ENCODE measurements at places on chromosomes 2 and 18.

DNA sequence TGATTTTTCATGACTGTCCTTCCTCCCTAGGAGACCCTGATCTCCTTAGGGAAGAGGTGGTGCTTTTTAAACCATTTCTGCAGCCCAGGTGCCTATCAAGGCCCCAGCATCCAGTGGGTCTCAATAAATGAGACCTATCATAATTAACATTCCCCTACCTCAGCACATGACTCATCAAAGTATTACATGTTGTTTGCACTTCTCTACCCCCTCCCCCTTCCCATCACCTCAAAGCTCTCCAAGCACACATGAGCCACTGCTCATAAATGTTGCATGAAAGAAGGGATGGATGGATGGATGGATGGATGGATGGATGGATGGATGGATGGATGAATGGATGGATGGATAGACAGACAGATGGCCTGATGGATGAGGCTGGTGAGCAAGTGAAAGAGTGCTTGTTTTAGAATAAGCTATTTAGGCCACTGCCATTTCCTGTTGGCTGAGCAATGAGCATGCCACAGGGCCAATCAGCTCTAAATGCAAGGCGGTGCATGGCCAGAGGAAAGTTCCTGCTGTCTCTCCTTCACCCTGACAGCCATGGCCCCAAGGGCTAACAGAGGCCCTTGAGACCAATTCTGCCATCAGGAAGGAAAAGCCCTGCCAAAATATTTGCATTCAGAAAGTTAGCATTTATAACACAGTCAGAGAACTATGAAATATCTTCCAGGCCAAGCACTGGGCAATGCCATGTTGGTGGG is 20.9 kb upstream of the STEAP3 start:
- no peak for DNase-seq

- no peak for DNase-seq
Measured at GRCh38 chr2:231394211-231395141, 1.0 kb upstream of the B3GNT7 start.

GRCh38 chr18:31857526-31858106 is 85.3 kb downstream of the TRAPPC8 start:
- no peak for DNase-seq

DNA sequence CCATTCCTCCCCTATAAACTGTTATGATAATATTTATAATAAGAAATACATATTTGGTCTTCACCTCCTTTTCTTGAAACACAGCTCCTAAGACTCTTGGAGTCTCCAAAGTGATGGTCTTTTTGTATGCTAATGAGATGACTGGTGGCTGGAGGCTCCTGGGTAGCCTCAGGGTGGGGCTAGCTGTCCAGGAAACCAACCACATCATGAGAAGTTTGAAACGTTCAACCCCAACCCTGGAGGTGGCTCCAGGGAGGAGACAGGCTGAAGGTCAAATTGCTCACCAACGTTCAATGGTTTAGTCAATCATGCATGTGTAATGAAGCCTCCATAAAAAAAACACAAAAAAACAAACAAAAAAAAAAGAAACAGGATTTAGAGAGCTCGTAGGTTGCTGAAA is 298.7 kb upstream of the MGAT5 start:
- DNase-seq = no peak

GRCh38 chr18:23380001-23380550 is 73.0 kb upstream of the RIOK3 start:
- DNase-seq = no peak

DNA sequence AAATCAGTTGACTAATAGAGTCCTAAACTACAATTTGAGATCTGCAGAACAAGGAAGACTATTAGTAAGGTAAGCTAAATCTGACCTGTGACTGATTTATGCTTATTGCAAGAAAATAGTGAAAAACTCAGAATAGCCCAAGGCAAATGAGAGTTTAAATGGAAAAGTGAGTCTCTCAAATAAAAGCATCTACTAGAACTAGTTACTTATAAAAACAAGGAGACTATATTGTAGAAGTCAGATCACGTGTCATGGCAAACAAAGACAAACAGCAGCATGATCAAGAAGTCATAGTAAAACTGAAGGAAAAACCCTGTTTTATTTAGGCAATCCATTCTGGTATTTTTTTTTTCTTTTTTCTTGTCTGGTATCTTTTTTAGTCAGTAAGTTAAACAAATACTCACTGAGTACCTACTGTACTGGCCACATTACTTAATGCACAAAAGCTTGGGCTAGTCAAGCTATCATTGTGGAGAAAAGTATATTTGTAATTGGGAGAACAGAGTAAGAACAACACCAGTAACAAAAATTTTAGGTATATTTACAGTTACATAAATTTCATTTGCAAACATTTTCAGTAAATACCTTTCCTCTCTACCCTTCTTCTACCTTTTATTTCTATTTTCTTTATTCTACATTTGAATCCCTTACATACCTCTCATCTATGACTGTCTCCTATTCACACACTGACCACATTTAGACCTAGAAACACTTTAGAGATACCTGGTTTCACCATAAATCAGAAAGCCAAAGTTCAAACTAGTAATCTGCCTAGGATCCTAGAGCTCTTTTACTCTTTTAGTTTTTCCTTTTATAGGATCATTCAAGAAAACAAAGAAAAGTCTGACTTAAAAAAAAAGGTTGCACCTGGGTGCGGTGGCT is 23.7 kb downstream of the CCDC88A start:
- no peak for DNase-seq

DNA sequence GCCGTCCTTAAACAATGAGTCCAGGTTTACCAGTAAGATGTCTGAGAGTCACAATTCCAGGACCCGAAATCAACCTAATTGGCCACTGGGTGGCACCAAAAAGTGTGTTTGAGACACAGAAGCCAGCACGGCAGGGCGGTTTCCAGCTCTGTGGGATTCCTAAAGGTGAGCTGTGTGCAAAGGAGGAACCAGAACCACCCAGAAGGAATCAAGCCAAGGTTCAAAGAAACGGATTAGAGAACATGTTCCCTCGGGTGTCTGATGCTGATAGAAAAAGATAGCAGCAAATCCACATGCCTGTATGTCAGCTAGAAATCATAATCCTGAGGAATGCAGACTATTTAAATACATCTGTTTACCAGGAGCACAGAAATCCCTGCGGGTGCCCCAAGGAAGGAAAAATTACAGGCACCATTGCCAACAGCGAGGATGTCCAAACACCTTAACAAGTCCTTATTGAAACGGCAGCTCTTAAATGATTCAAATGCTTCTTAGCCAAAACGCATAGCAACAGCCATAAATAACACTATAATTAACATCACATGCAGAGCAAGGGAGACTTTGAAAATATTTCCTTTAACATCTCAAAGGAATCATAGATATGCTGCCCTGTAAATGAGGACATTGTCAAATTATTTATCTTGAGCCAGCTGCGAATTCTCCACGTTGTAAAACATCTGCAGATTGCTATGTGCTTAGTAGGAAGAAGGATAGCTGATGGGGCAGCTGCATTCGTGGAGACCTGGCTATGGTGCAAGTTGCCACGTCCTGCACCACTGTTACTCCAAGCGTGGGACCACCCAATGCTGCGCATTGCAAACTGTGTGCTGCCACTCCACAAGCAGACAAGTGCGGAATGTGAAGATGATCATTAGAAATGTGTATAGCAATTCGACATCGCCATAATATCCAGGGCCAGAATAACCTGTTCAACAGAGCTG is 318.7 kb upstream of the NCKAP5 start:
- DNase-seq = peak; percentile 10

DNA sequence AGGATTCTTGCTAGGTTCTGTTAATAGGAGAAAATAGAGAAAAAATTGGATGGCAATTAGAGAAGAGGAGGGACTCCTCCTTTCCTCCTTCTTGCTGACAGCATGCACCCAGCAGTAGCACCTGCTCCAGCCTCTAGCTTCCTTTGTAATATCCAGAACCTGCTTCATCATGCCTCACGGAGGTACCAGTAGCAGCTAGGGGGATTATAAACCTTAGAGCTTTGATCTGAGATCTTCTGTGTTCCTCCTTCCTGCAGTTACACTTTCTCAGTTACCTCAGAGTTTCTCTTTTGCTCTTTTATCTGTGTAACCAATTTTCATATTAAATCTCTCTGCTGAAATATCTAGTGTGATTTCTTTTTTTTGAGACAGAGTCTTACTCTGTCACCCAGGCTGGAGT is 16.6 kb downstream of the DPP4 start:
- no peak for DNase-seq

- no peak for DNase-seq
Measured at GRCh38 chr2:107428781-107429180, 397.9 kb upstream of the RGPD4 start.

- DNase-seq = no peak
Measured at GRCh38 chr2:233460726-233461441, 105.7 kb downstream of the USP40 start.

DNA sequence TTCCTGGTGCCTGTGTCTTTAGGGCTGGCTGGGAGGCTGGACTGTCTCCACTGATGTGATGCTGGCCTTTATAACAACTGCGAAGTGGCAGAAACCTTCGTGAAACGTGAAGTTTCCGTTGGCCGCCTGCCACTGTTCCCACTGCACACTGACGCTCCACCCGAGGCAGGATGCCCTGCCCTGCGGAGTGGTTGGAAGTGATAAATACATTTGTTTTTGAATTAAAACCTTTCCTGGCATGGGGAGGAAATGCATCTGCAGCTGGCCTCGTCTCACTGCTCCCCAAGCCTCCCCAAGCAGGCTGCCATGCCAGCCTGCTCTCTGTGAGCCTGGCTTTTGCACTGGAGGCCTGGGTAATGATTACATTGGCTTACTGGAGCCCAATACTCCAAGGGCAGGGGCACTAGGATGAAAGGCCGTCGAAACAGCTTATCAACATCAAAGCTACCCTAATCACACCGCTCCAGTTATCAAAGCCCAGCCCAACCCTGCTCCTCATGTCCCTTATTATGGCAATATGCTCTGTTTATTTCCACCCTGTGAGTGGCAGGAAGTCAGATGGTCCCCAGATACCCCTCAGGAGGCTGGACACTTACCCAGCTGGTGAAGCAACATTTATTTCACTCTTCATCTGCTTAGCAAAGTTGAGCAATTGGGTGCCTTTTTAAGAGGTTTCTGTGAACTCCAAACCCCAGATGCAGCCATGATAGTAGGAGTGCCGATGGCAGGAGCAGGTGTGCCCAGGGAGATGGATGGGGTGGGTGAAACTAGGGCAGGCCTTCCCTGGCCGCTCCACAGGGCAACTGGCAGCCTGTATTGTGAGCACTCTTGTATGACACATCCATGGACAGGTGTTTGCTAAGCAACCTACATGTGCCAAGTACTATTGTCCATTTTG is 97.4 kb upstream of the ITGA6 start:
- no peak for DNase-seq

GRCh38 chr2:171482877-171483276 is 39.4 kb upstream of the CYBRD1 start:
- no peak for DNase-seq

DNA sequence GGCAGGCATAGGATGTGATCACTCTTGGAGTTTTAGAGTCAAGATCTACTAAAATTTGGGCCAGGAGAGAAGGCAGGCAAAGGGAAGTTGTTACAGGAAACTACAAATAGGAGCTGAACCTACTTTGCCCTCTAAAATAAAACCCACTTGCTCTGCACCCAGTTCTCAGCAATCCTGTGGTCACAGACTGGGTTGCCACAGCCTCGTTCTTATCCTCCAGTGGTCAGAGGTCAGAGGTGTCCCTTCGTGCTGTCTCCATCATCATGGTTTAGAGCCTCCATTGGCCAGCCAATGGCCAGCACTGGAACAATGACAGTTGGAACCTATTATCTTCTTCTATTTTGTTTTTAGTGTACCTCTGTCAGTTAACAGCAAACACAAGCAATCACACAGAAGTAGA is 90.7 kb upstream of the TNP1 start:
- DNase-seq = no peak

GRCh38 chr2:221999166-221999565 is 299.6 kb downstream of the PAX3 start:
- no peak for DNase-seq

GRCh38 chr2:20443276-20443920 is 3.5 kb upstream of the RHOB start:
- no peak for DNase-seq

- DNase-seq = no peak
Measured at GRCh38 chr2:34332813-34333212, 733.7 kb upstream of the FAM98A start.

DNA sequence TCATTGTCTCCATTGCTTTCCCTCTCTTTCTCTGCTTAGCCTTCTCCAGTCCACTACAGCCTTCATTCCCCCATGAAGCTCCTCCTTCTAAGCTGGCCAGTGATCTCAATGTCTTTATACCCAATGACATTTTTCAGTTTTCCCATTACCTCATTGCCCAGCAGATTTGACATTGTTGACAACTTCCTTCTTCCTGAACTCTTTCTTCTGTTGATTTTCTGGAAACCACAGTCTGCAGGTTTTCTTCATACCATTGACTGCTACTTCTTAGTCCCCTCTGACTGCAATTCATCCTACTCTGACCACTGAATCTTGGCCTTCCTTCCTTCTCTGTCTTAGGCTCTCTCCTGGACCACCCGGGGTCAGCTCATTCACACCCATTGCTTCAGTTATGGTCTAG is 22.9 kb upstream of the SPP2 start:
- DNase-seq = no peak

- no peak for DNase-seq
Measured at GRCh38 chr2:25078170-25079049, 36.5 kb downstream of the EFR3B start.

- DNase-seq = no peak
Measured at GRCh38 chr18:58669731-58670378, 1.4 kb upstream of the MALT1 start.

GRCh38 chr2:111642586-111643327 is 241.2 kb downstream of the ANAPC1 start:
- DNase-seq = no peak

- DNase-seq = no peak
Measured at GRCh38 chr18:23033056-23033455, 99.9 kb downstream of the RBBP8 start.

DNA sequence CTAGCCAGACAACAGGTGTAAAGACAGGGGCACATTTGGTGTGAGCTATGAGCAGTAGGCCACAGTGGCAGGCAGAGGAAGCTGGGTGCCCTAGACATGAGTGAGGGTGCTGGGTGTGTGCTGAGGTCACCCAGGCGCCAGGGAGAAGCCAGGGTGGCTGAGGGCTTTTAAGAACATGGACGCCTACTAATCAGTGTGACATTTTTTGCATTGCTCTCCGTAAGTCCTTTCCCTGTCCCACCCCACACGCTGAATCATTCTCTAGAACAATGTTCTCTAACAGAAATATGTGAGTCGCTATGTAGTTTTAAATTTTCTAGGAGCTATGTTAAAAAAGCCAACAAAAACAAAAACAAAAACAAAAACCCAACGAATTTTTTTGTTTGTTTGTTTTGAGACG is 204.5 kb upstream of the REV1 start:
- DNase-seq = no peak
